ENCODE measurements at places on chromosomes 4 and X. TPM values are rescaled to one million over a fixed set of nuclear protein-coding genes. Genes with fewer than 3 reads are reported as not detected.

DNA sequence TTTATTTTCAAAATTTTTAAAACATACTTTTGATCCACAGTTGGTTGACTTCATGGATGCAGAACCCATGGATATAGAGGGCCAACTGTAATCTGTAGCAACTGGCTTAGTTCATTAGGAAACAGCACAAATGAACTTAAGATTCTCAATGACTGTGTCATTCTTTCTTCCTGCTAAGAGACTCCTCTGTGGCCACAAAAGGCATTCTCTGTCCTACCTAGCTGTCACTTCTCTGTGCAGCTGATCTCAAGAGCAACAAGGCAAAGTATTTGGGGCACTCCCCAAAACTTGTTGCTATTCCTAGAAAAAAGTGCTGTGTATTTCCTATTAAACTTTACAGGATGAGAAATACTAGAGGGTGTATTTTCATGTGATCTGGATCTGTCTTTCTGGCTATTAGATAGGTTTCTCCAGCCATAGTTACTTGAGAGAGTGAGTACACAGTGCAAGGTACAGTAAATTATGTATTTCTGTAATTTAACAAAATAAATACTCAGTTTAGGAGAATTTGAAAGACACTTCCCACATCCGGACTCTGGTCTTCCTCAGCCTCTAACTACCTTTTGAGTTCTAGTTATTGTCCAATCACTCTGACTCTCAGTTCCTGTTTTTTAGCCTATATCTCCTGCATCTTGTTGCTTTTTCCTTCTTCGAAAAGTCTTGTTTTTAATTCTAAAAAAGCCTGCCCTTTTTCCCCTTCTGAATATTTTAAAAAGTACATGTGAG is 21.8 kb downstream of the TLR2 start:
- H3K4me3 ChIP-seq: no peak overlapping the region
- no peaks in the 10 kb centered on the region for H3K4me1 ChIP-seq
- H3K27ac ChIP-seq: no peak overlapping the region
- DNase-seq: no peak
- H3K27me3 ChIP-seq: no peaks in the 10 kb centered on the region

- H3K27ac ChIP-seq: no peak overlapping the region
- H3K4me3 ChIP-seq: no peak overlapping the region
- H3K4me1 ChIP-seq: no peaks in the 10 kb centered on the region
- H3K36me3 ChIP-seq: no peaks in the 10 kb centered on the region
- no peak for DNase-seq
- H3K27me3 ChIP-seq: no peaks in the 10 kb centered on the region
Measured at GRCh38 chr4:86561256-86561655, 32.9 kb upstream of the PTPN13 start.

DNA sequence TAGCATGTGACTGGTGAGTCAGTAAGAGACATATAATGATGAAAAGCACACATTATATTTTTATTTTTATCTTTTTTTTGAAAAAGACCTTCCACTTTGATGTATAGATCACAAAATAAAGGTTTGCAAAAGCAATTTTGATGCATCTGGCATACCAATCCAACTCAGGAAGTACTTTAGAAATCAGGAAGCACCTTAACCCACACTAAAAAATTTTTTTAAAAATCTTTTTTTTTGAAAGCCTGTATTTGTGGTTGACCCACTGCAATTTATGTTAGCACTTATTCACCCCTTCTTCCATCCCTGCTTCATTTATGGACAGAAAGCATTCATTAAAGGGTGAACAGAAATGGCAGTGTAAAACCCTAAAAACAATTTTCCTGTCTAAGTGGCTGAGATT is 16.6 kb downstream of the TMEM255A start:
- H3K4me1 ChIP-seq: no peaks in the 10 kb centered on the region
- no peaks in the 10 kb centered on the region for H3K27me3 ChIP-seq
- H3K36me3 ChIP-seq: no peaks in the 10 kb centered on the region
- no peak for DNase-seq
- H3K27ac ChIP-seq: no peak overlapping the region

- H3K27me3 ChIP-seq: no peaks in the 10 kb centered on the region
- H3K4me1 ChIP-seq: no peaks in the 10 kb centered on the region
- H3K4me3 ChIP-seq: no peak overlapping the region
- peak; percentile 55 for DNase-seq
- no peaks in the 10 kb centered on the region for H3K36me3 ChIP-seq
Measured at GRCh38 chr4:179307297-179308136, 1865.3 kb upstream of the AGA start.

DNA sequence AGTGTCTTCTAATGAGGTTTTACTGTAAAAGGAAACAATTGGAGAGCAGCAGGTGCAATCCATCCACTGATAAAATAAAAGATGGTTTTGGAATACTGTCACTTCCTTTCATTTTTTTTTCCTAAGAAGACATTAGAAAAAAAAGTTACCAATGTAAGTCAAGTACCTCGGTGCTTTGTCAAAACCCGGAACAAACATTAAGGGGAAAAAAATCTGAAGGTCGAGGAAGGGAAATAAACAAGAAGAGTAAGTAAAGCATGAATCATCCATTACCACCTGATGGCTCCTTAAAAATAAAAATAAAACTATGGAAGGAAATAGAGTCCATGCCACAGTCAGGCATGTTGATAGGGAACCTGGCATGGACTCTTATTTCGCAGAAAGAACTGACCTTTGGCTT is 15.3 kb upstream of the XPNPEP2 start:
- no peak overlapping the region for H3K27ac ChIP-seq
- H3K36me3 ChIP-seq: no peaks in the 10 kb centered on the region
- no peak for DNase-seq
- no peak overlapping the region for H3K4me3 ChIP-seq

- H3K36me3 ChIP-seq: no peaks in the 10 kb centered on the region
- no peak overlapping the region for H3K4me3 ChIP-seq
- H3K27ac ChIP-seq: no peak overlapping the region
- H3K4me1 ChIP-seq: no peaks in the 10 kb centered on the region
- H3K27me3 ChIP-seq: no peaks in the 10 kb centered on the region
Measured at GRCh38 chr4:123832173-123833026, 435.8 kb downstream of the SPRY1 start.

- H3K27ac ChIP-seq: no peak overlapping the region
- no peaks in the 10 kb centered on the region for H3K36me3 ChIP-seq
- no peak overlapping the region for H3K4me3 ChIP-seq
- no peaks in the 10 kb centered on the region for H3K4me1 ChIP-seq
- no peaks in the 10 kb centered on the region for H3K27me3 ChIP-seq
Measured at GRCh38 chrX:142201113-142201512, 4.0 kb downstream of the MAGEC2 start.

The SPANXC gene
- not detected for total RNA-seq

The CLCN5 gene
- 13.6 TPM for total RNA-seq

The NPY2R gene
- not detected for total RNA-seq

The ITIH6 gene
- total RNA-seq: not detected
